ENCODE measurements at places on chromosomes 2 and 18. TPM values are rescaled to one million over a fixed set of nuclear protein-coding genes. Genes with fewer than 3 reads are reported as not detected.

Gene NETO1
- total RNA-seq: not detected

Gene LONRF2
- 0.11 TPM for total RNA-seq

Gene WNT10A
- not detected for total RNA-seq

Gene ACMSD
- total RNA-seq: not detected

Gene TMEM37
- total RNA-seq: not detected

Gene LAMA3
- 1.4 TPM for total RNA-seq

Gene SERPINB3
- not detected for total RNA-seq

DNA sequence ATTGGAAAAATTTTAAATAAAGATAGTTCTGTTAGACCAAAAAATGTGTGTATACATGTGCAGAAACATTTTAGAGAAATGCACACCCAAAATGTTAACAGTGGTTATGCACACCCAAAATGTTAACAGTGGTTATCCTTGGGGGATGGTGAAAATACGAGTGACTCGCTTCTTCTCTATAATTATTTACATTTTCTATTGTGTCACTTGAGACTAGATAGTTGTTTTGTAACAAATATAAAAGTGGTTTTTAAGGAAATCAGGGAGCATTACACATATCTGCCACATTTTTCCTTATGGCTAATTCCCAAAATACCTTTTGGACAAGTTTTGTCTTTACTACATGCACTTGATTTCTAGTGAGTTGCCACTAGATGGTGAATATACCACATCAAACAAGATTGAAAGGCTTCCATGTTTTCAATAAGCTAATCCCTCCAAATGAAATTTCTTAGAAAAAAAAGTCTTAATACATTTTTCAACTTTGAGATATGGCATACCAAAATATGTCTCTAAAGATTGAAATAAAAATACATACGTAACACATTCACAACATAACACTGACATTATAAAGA is 9.0 kb upstream of the HIBCH start:
- no peak for DNase-seq

GRCh38 chr2:18800240-18800971 is 211.0 kb upstream of the NT5C1B start:
- no peak for DNase-seq

DNA sequence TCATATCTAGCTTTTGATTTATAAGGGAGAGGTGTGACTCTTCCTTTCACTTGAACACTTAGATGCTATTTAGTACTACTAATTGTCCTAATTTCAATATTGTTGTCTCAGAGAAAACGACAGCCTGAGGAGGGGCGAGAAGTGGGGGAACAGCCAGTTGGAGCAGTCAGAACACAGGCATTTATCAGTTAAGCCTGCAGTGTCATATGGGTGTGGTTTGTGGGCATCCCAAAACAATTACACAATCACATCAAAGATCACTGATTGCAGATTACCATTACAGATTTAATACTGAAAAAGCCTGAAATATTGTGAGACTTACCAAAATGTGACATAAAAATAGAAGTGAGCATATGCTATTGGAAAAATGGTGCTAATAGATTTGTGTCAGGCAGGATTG is 15.8 kb downstream of the TMEM131 start:
- no peak for DNase-seq

DNA sequence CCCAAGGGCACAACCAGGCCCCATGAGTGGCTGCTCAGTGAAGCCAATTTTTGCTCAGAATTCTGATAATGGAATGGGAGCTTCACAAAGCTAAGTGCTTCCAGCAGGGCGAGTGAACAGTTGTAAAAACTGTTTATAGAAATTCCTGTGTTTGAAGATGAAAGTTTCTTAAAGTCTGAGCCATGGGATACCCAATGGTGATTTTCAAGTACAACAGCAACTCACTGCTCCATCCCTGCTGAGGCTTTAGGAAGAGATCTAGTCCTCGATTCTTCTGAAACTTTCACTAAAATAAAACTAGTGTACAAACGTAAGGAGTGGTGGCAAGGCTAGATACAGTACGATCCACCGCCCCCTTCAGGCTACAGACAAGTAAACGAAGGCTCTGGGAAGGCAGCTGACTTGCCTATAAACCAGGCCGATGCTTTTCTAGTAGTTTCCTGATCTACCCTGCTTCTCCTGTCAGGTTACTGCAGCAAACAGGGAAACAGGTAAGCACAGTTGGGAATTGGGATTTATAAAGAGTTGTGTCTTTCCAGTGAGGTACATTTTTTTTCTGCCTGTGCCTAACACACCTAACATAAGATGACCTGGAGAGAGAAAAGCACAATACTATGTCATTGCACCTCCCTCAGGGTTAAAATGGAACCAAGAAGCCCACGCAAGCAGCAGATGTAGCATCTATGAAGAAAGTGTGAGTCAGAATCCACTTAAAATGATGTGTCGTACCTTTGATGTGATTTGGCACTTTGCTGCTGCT is 108.7 kb downstream of the UXS1 start:
- DNase-seq: peak; percentile 80

GRCh38 chr18:10329101-10329500 is 125.3 kb upstream of the APCDD1 start:
- no peak for DNase-seq

DNA sequence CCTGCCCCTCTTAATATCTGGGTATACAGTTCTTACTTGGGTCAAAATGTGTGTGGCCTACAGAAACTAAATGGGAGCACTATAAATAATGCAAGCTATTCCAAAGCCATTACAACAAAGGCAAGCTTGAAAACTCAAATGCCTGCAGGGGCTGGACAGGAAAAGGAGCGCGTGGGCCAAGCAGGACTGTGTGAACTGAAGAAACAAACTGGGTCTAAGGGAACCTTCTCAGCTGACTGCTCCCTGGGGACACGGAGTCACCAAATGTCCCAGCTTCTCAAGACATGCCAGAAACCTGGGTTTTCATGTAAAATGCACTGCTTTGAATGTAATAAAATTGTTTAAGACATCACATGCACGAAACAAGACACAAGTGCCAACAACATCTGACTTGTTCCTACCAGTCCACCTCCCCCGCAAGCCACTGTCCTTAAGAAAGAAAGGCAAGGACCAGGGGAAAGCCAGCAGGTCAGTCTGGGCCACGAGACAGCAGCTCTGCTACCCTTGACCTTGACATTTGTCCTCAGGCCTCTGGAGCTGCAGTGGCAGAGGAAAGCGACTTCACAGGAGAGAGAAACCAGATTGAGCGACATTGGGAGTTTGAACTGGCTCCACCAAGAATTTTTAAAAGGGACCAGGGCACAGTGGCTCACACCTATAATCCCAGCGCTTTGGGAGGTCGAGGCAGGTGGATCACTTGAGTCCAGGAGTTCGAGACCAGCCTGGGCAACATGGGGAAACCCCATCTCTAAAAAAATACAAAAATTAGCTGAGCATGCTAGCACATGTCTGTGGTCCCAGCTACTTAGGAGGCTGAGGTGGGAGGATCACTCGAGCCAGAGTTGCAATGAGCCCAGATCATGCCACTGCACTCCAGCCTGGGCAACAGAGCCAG is 89.7 kb upstream of the SH3BP4 start:
- DNase-seq: no peak

GRCh38 chr2:83817511-83817910 is 641.6 kb downstream of the SUCLG1 start:
- no peak for DNase-seq

DNA sequence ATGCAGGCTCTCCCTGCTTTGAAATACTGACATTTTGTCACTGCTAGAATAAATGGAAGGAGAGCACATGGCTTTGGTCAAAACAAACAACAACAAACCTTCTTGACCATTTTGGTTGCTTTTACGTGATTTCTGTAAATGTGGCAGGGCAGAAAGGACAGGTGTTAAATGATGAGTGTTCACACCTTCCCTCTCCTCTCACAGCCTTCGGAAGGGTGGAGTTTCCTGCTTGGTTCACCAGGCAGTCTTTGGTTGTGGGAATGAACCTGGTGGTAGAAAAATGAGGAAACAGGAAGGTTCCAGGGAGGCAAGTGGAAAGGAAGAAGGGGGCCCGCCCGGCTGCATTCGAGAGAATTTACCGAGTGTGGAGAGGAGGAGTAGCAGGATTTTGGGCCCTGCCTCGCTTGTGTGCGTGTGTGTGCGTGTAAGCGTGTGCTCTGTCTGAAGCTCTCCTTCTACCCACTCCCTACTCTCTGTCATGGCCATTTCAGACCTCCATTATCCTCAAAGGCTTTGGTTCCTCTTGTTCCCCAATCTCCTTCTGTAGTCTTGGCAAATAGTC is 23.7 kb upstream of the SPP2 start:
- DNase-seq: no peak

GRCh38 chr2:11915650-11916049 is 169.2 kb downstream of the LPIN1 start:
- no peak for DNase-seq

- DNase-seq: no peak
Measured at GRCh38 chr2:160077912-160078810, 15.7 kb upstream of the PLA2R1 start.

- no peak for DNase-seq
Measured at GRCh38 chr2:215758691-215759090, 254.7 kb downstream of the MREG start.

DNA sequence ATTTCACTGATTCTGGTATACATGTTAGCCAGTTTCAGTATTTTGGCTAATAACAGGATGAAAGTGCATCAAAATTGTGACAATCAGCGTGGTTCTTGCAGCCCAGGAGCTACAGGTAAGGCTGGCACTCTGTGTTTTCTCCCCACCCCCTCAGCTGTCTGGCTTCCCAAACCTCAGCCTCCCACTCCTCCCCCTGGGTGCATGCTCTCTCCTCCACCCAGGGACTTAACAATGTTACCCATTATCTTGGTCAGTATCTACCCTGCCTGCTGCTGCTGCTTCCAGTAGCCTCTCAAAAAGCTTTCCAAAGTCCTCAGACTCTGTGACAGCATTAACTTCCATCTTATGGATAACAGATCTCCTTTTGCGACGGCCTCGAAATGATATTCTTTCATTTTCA is 41.0 kb downstream of the TRABD2A start:
- no peak for DNase-seq

- peak; percentile 86 for DNase-seq
Measured at GRCh38 chr2:37832590-37833197, 92.4 kb upstream of the RMDN2 start.

DNA sequence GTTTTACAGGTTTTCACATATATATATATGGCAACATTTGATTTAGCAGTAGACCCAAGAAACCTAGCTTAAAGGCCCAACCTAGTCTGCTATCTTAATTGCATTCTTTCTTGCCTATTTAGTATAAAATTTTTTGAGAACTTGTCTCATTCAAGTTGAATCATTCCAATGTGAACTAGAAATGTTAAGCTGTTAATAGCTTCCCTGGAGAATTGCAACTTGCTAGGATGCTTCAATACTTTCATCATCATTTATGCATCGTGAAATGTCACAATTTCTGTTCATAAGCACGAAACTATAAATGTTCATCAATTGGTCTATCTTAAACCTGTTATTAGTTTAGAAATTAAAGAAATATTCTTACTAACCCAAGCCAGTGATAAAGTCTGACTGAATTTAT is 217.6 kb downstream of the BABAM2 start:
- DNase-seq: no peak

DNA sequence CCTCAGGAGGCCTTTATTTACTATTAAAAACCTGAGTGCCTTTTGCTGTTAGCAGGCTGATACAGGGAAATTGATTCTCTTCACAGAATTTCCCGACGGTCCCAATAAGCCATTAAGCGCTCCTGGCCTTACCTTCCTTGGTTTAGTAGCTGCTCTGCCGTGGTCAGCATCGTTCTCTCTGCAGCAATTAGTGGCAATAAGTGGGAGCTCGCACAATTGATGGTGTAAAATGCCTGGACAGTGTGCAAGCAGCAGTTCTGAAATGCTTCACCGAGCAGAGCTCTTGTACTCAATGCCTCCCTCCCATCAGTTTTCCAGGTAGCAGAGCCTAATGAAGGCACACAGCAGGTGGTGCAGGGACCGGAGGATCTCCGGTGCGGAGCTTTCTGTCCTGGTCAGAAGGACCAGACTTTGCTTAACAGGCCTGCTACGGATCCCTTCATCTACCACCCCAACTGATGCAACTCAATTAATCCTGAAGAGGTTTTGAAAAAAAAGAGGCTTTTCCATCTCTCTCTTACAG is 1.1 kb upstream of the LINC00305 start:
- DNase-seq: no peak

GRCh38 chr2:75403991-75404428 is 156.7 kb downstream of the EVA1A start:
- peak; percentile 23 for DNase-seq

- DNase-seq: no peak
Measured at GRCh38 chr18:9683418-9684396, 24.4 kb upstream of the RAB31 start.
